ENCODE measurements at places on chromosomes 4 and X.

DNA sequence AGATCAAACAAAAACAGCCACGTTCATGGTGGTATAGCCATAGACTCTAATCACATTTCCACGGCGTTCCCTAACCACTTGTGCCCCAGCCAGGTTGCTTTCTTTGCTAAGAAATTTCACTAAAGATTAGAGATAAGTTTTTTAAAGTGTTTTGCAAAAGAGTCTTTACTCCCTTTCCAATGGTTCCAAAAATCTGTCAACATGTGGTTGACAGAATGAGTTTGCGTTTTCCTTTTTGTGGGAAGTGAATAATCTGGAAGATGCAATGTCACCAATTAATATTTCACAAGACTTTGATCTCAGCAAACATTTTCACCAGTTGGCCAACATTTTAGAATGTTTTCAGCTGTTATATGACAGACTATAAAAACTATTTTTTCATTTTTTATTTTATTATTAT, 35.3 kb downstream of the CXCL1 start:
- no peak for DNase-seq

- no peak for DNase-seq
Measured at GRCh38 chrX:69203638-69204037, 38.4 kb upstream of the PJA1 start.

- DNase-seq = no peak
Measured at GRCh38 chr4:26727844-26728243, 132.8 kb upstream of the STIM2 start.

- DNase-seq = no peak
Measured at GRCh38 chr4:70183168-70183939, 12.2 kb upstream of the ODAM start.

- no peak for DNase-seq
Measured at GRCh38 chrX:151370906-151371305, 26.1 kb upstream of the VMA21 start.
